Activated CD8-positive, alpha-beta memory T cell treated with anti-CD3 and anti-CD28 coated beads for 48 hours (primary cell): ENCODE measurements at places on chromosomes 1 and 21.

- DNase-seq = peak; percentile 56
These were observed at the start of gene TRAF3IP3 for GRCh38 chr1:209755926-209756614. Gene TRAF3IP3, plus strand, starts transcription at chr1:209756053. Its CDS starts 3,987 bp downstream, at chr1:209760040.

DNA sequence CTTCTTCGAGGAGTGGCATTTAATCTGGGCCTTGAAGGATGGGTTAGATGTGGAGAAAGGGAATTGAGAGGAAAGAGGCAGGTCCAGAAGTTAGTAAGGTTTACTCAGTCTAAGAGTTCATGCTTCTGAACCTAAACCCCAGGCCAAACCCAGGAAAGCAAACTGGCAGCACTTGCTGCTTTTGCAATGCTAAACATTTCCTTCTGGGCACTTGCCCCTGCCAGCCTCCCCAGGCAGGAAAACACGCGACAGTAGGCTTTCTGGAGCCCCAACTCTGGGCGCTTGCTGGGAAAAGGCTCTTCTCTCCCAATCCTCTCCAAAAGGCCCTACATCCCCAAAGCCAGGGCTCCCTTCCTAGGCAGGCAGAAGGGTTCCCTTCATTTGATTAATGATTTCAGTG is 2.5 kb downstream of the OLFML2B start:
- no peak for DNase-seq

GRCh38 chr1:19406680-19407079 is 78.7 kb downstream of the CAPZB start:
- no peak for DNase-seq

DNA sequence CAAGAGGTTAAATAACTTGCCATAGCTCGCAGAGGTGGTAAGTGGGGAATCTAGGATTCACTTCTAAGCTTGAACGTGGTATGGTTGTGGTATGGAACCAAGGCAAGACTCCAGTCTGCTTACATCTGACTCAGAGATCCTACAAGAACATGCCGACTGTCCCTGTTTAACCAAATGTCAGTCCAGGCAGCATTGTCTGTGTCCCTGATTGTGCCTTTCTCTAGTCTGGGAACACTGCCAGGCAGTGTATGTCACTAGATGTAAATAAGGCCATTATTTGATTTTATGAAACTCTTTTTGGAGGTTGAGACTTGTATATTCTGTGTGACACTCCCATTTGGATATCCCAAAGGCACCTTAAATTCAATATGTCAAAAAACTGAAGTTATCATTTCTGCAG is 96.0 kb downstream of the NOS1AP start:
- no peak for DNase-seq

- DNase-seq = no peak
These were observed 162.4 kb downstream of the TPR start for GRCh38 chr1:186212568-186213224.
